Stomach (tissue), 19 donors: ENCODE measurements at places on chromosomes 6 and 20. TPM values are rescaled to one million over a fixed set of nuclear protein-coding genes. Genes with fewer than 3 reads are reported as not detected.
A peak's percentile ranks its signal among the peaks of the same experiment; 100 is the strongest.

BPIFA1 gene
- not detected for total RNA-seq

- DNase-seq: no peak
These were observed 225.0 kb upstream of the TENT5A start for GRCh38 chr6:81977486-81977885.

- DNase-seq: no peak
These were observed 238.9 kb downstream of the MAFB start for GRCh38 chr20:40449974-40450616.

DNA sequence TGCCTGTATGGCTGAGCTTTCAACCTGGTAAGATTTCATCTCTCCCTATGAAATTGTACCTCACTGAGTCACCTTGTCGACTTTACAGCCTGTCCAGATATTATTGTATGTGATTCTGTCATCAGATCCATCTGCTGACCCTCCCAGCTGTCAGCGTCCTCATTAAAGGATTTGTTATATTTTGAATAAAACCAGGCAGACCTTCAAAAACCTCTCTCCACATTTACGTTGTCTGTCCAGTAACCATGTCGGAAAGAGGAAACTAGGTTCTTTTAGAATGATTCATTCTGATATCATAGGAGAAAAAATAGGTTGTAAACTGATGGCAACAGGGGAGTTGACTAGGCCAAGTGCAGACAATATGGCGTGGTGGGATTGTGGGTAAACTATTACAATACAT, 38.5 kb downstream of the TSPYL4 start:
- no peak for DNase-seq

GRCh38 chr6:66328200-66328599, 621.2 kb upstream of the EYS start:
- DNase-seq: no peak

DNA sequence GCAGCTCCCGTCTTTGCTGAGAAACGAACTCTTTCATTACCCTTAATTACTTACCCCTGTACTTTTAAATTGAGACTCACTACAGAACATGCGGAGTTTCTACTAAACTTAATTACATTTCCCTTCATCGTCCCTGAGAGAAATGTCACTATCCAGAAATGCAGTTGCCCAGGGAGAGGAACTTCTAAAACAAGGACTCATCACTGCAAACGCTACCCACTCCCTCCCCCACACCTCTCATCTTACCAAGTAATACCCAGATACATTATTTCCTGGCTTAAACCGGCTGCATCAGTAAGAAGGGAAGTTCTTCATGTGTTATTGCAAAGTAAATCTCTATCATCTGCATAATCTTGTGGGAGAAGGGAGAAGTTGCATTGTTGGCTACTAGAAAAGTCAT, 138.3 kb downstream of the IPCEF1 start:
- DNase-seq: no peak

DNA sequence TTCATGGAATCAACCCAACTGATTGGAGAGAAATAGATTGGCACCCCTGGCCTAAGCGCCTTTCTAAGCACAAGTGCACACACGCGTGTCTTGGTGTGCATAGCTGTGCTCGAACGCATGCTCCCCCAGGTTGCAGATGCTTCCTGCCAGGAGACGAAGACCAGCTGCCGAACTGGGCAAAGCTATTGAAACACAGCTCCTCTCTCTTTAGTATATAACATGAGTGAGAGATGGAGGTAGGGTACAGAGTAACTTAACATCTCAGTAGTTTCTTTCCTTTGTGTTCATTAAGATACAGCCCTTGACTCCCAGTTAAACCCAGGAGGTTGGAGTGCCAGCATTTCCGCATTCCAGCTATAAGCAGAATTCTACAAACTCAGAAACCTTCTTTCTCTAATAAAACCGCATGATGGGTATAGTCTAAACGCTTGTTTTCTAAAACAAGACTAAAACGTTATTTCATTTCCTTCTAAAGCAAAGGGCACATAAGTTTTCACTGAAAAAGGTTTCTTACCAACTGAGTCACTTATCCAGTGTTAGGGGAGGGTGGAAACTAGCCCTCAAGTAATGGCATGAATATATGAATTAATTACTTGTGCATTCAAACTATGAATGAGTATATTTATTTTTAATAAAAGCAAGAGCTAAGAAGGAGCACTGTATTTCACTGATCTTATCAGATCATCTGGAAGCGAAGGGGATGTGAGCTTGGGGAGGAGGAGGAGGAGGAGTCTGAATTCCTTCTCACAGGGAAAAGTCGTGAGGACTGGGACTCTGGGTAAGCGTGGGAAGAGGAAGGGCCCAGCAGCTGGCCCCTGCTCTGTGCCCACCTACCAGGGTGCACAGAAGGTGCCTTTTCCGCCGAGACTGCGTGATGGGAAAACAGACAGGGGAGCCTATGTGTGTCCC, 179.2 kb downstream of the TMEM242 start:
- DNase-seq: peak; percentile 59

- no peak for DNase-seq
These were observed 94.7 kb upstream of the PREP start for GRCh38 chr6:105497549-105497948.
